ENCODE measurements at places on chromosomes 5 and 9. TPM values are rescaled to one million over a fixed set of nuclear protein-coding genes. Genes with fewer than 3 reads are reported as not detected.

DNA sequence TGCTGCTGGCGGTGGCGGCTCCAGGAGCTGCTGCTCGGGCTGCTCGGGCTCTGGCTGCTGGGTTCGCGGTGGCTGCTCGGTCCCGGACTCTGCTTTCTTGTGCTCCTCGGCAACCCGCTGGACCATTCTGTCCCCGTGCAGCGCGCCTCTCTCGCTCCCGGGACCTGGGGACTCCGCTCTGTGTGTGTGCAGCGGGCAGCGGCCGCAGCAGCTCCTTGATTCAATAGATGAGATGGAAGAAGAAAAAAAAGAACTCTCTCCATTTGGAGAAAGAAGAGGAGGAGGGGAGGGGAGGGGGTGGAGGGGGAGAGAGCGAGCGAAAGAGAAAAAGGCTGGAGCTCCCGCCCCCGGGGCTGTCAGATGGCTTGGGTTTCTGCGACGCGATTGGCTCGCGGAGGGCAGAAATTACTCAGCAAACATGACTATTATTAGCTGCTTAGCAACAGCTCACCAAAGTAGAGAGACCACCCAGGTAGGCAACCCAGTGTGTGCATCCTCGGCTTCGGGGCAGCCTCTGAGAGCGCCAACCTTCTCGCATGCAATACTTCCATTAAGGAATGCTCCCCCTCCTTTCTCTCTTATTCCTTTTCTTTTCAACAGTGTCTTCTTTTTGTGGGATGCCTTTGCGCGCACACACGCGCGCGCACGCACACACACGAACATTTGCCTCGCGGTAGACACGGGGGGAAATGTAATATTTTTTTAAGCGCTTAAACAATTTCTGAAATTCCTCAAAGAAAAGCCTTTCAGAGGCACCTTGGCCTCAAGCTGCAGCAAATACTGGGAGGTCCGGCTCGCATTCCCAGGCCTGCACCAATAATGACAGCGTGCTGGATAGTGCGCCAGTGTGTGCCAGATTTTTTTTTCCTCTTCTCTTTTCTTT lies 7.6 kb downstream of the PTCH1 start:
- peak; percentile 64 for DNase-seq

GRCh38 chr5:66425842-66426241 lies 170.4 kb upstream of the MAST4 start:
- DNase-seq, result no peak

DNA sequence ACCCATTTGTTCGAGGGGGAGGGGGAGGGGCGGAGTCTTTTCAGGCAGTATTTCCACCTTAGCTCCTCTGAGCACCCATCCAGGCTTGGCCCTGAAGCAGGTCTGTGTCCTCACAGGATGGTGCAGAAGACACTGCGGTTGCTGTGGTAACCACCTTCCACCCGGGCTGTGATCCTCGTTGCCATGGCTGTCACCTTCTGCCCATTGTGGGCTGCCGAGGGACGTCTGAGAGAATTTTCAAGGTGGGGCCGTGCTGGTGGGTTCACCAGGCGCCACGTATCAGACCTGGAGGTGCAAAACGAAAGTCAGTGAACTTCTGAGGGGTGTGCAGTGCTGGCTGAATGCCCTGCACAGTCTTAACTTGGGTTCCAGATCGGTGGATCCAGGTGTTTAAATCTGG lies 26.7 kb downstream of the POLR1E start:
- no peak for DNase-seq

GRCh38 chr5:14737291-14737690 lies 72.8 kb downstream of the OTULIN start:
- no peak for DNase-seq

DNA sequence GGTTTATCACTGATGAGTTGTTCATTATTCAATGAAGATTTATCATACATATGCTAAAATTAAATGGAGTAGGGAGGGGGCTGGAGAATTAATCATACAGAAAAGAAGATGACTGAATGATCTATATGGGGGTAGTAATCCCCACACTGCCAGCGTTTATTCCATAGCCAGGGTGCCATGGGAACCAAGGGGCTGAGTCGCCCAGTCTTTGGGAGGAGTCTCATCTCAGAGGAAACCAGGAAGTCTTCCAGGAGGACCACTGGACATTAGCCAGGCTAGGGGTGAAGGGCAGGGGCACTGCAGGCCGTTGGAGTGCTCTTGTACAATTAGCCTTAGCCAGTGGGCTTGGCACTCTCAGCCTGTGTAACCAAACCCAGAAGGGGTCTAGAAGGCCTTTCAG lies 226.5 kb downstream of the ARL15 start:
- no peak for DNase-seq

DNA sequence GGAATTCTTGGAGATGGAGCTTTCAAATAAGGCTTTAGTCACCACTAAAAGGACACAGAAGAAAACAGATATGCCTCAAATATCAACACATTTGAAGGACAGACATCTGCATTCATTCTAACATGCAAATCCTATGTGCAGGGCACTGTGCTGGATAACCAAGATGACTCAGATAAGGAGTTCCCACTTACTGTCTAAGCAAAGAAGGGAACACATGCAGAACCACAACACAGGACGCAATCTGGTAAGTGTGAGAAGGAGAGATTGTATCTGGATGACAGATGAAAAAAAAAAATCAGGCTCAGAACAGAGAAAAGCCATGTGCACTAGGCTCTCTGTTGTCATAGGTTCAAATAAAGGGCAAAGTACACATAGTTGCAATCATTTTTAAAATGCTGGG lies 42.5 kb downstream of the ELAVL2 start:
- no peak for DNase-seq

GRCh38 chr9:88076286-88077070 lies 61.8 kb downstream of the SPATA31C2 start:
- peak; percentile 86 for DNase-seq

GRCh38 chr9:97809666-97810344 lies 43.2 kb upstream of the FOXE1 start:
- DNase-seq, result no peak

SPATA31D4 gene
- not detected for total RNA-seq

OGN gene
- under 0.01 TPM for total RNA-seq

SARDH gene
- total RNA-seq, result 10.5 TPM

EGR1 gene
- 27.2 TPM for total RNA-seq

TMEM161B gene
- total RNA-seq, result 7.5 TPM

GLIPR2 gene
- 38.2 TPM for total RNA-seq

Data from hematopoietic multipotent progenitor cell (in vitro differentiated cells).